ENCODE measurements at places on chromosomes 5 and 9. TPM values are rescaled to one million over a fixed set of nuclear protein-coding genes. Genes with fewer than 3 reads are reported as not detected.

GRCh38 chr5:5158472-5158895 is 18.4 kb downstream of the ADAMTS16 start:
- peaks cover 34% of the 10 kb centered on the region for H3K4me1 ChIP-seq
- H3K36me3 ChIP-seq, result peaks cover 10% of the 10 kb centered on the region
- DNase-seq, result no peak
- no peak overlapping the region for H3K4me3 ChIP-seq
- no peaks in the 10 kb centered on the region for H3K27me3 ChIP-seq

GRCh38 chr9:95167998-95168397 is 149.5 kb downstream of the FANCC start:
- H3K36me3 ChIP-seq, result peaks cover 18% of the 10 kb centered on the region
- no peaks in the 10 kb centered on the region for H3K27me3 ChIP-seq
- H3K27ac ChIP-seq, result peak overlapping the region; percentile 67
- peaks cover 4% of the 10 kb centered on the region for H3K4me1 ChIP-seq
- no peak overlapping the region for H3K4me3 ChIP-seq
- peak; percentile 61 for DNase-seq

DNA sequence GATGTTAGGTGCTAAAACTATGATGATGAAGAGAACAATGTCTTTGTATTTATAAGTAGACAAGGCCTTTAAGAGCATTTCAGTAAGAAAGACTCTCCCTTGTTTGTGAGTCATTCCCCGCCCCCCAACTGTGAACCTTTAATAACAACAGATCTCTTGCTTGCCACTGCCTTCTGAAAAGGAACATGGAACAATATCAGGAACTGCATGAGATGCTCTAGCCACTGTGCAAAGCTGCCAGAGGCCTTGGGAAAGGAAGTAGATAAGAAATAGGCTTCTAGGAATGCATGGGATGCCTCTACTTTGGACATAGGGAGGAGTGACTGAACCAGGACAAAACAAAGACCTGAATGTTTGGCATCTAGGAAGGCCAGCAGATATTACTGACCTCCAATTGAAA is 296.1 kb upstream of the MPDZ start:
- no peak overlapping the region for H3K27ac ChIP-seq
- no peaks in the 10 kb centered on the region for H3K27me3 ChIP-seq
- no peak for DNase-seq

GRCh38 chr5:179295778-179296149 is 49.5 kb downstream of the ADAMTS2 start:
- DNase-seq, result no peak
- no peaks in the 10 kb centered on the region for H3K4me1 ChIP-seq
- H3K27me3 ChIP-seq, result no peaks in the 10 kb centered on the region
- no peaks in the 10 kb centered on the region for H3K36me3 ChIP-seq
- H3K4me3 ChIP-seq, result no peak overlapping the region
- H3K27ac ChIP-seq, result no peak overlapping the region

DNA sequence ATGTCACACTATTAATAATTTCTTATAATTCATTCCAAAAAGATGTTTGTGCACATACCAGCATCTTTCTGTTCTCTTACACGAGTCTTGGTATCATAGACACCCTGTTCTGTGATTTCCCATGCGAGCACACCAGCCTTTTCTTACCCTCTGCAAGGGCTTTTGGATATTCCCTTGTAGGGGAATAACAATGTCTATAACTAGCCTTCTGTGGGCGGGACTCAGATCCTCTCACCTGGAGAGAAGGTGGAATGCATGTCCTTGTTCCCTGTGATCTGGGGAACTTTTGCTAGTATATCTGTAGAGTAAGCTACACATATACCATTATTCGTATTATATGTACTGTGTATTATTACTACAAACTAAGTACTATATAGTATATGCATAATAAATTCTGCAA is 44.8 kb downstream of the EHMT1 start:
- no peak overlapping the region for H3K27ac ChIP-seq
- H3K27me3 ChIP-seq, result no peaks in the 10 kb centered on the region
- DNase-seq, result no peak
- peaks cover 4% of the 10 kb centered on the region for H3K36me3 ChIP-seq
- H3K4me1 ChIP-seq, result peaks cover 40% of the 10 kb centered on the region

DNA sequence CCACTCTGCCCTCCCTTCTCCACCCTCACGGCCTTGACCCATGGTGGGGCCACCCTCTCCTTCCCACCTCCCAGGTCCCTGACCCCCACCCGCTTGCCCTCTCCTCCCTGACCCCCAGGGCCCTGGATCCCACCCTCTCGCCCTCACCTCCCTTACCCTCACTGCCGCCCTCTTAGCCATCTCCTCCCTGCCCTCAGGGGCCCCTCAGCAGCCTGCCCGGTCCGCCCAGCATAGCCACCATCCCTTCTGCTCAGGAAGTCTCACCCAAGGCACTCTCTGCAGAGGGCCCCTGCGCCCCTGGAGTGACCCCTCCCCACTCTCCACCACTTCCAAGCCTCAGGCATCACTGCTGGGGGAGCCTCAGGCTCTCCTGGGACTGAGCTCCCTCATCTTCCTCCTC is 66.3 kb downstream of the MRPL36 start:
- no peaks in the 10 kb centered on the region for H3K4me1 ChIP-seq
- H3K4me3 ChIP-seq, result no peak overlapping the region
- H3K36me3 ChIP-seq, result no peaks in the 10 kb centered on the region

DNA sequence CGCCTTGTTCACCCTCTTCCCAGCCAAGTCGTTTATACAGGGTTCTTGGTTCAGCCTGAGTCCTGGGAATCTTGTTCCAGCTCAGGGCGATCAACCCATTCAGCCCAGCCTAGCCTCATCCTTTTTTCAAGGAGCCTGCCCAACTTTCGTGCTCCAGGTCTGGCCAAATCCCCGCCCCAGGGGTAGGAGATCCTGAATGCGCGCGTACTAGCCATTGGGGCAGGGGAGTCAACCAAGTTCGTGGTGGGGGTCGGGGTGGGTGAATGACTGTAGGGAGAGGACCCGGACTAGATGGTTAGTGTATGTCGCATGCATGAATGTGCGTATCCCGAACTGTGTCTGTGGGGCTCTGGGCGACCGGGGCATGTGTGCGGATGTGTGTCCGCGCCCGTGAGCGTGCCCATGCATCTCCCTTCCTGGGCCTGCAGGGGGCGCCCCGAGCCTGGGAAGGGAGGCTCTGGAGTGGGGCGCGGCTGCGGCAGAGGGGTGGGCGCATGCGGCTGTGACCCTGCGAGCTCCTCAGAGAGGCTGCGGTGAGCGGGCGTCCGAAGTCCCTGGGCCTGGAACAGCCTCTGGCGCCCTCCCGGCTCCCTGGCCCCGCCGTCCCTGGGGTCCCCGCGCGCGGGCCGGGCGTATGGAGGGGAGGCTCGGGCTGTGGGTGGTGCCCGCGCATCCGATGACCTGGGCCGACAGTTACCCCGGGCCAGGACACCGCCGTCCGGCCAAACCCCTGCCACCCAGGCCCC is 8.7 kb downstream of the CCL21 start:
- peaks cover 6% of the 10 kb centered on the region for H3K4me1 ChIP-seq
- DNase-seq, result peak; percentile 83
- H3K27ac ChIP-seq, result no peak overlapping the region
- H3K27me3 ChIP-seq, result peaks cover 35% of the 10 kb centered on the region
- peak overlapping the region; percentile 66 for H3K4me3 ChIP-seq

DNA sequence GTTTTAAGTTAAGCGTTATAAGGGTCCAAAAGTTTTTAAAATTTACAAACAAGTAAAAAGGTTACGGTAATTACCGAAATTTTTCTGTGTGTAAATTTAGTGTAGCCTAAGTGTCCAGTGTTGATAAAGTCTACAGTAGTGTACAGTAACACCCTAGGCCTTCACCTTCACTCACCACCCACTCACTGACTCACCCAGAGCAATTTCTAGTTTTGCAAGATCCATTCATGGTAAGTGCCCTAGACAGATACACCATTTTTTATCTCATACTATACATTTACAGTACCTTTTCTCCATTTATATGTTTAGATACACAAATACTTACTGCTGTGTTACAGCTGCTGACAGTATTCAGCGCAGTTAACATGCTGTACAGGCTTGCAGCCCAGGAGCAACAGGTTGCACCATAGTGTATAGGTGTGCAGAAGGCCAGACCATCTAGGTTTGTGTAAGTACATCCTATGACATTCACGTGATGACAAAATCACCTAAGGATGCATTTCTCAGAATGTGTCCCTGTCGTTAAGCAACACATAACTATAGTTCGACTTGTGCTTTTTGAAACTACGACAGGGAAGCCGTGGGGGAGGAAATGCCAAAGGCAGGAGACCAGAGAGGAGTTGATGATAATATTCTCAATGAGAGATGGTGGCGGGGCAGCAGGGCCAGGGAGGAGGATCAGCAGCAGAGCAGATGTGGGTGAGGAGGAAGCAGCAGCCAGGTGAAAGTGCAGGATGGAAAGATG is 48.6 kb downstream of the PSMB7 start:
- peaks cover 15% of the 10 kb centered on the region for H3K4me1 ChIP-seq
- DNase-seq, result no peak
- peaks cover 1% of the 10 kb centered on the region for H3K36me3 ChIP-seq
- no peak overlapping the region for H3K27ac ChIP-seq

DNA sequence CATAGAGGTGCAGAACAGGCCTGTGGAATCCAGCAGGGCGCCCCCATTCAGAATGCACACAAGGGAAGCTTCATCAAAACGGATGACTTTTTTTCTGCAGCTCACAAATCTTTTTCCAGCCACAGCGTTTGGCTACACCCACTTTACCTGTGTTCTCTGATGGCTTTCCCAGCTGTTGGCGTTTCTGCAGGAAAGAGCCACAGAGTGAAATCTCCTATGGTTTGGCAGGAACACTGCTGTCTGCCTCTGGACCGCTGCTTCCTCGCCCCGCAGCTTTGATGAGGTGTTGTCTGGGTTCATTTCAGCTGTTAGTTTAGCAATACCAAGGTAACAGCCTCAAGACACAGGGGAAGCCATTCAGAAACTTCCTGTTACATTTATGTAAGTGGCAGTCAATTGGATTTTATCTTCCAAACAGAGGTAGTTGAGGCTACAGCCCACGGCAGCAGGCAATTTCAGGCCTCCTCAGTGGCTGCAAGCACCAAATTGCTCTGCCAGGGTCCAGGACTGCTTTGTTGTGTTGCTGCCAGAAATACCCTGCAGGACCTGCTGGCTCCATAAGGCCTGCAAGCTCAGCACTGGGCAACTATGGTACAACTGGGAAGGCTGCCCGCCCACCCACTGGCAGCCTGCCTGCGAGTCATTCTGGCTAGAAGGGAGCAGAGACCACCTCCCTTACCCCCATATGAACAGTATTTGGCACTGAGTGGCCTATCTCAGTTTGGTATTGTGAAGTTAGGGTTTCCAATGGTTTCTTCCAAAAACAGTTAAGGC is 96.7 kb downstream of the MVB12B start:
- H3K36me3 ChIP-seq, result peaks cover 37% of the 10 kb centered on the region
- peaks cover 28% of the 10 kb centered on the region for H3K4me1 ChIP-seq
- H3K27me3 ChIP-seq, result peaks cover 42% of the 10 kb centered on the region
- no peak overlapping the region for H3K4me3 ChIP-seq
- DNase-seq, result no peak

DNA sequence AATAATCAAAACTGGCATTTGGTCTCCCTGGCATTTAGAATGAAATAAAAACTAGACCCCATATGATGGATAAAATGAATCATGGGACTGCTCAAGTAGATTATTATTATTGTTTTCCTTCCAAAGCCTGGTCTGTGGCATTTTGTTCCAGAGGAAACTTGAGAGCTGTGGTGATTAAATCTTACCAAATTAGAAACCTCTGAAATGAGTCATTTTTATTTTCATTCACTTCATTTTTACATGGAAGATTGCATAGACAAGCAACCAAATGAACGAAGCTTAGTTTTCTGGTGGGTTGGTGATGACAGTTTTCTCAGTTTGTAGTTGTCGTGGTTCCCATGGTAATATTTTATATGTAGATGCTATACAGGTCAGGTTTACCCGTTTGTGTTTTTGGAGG is 23.4 kb downstream of the PAM start:
- peaks cover 4% of the 10 kb centered on the region for H3K36me3 ChIP-seq
- H3K27me3 ChIP-seq, result no peaks in the 10 kb centered on the region
- peaks cover 10% of the 10 kb centered on the region for H3K4me1 ChIP-seq
- H3K27ac ChIP-seq, result no peak overlapping the region
- DNase-seq, result no peak

GRCh38 chr5:7396713-7397454 is 946 bp downstream of the ADCY2 start:
- DNase-seq, result no peak
- no peaks in the 10 kb centered on the region for H3K36me3 ChIP-seq
- peak overlapping the region; percentile 71 for H3K4me3 ChIP-seq
- H3K4me1 ChIP-seq, result peaks cover 17% of the 10 kb centered on the region

DNA sequence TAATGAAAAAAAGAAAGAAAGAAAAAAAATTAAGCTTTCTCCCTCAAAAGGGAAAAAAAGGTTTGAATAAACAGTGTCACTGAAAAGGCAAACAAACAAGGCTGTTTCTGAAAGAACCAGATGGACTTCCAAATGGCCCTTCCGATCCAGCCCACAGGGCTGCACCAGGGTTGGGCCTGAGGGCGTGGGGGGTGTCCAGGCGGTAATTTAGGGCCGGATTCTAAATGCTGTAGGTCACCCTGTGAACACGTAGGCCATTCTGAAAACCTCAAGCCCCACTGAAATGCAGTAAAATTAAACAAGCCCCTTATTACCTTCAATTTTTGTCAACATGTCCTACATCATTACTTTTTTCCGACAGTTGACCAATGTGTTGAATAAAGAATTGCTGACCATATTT is 132.1 kb downstream of the HSD17B3 start:
- no peak for DNase-seq
- no peak overlapping the region for H3K27ac ChIP-seq
- H3K4me1 ChIP-seq, result peaks cover 40% of the 10 kb centered on the region
- H3K27me3 ChIP-seq, result peaks cover 6% of the 10 kb centered on the region
- no peak overlapping the region for H3K4me3 ChIP-seq

DNA sequence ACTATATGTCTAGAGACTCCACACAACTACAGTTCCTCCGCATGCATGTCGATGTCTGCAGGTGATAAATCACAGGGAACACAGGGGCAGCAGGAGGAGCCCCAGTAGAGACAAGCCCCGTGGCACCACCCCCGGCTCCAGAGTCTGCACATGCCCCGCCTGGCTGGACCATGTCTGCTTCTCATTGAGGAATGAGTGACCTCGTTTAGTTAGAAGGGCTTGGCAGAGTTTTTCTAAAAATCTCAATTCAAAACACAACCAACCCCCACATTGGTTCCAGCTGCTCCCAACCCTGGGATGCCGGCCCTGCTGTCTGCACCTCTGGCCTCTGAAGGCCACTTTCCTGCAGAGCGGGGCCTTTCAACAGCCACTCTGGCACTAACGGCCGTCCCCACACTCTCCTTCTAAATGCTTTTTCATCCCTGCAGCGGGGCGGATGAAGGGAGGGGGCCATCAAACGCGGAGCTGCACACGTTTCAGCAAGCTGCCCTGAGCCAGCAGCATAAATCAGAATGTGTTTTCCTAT is 106.3 kb downstream of the ROR2 start:
- no peak for DNase-seq
- H3K4me3 ChIP-seq, result no peak overlapping the region
- H3K27me3 ChIP-seq, result no peaks in the 10 kb centered on the region
- peaks cover 15% of the 10 kb centered on the region for H3K4me1 ChIP-seq
- H3K27ac ChIP-seq, result peak overlapping the region; percentile 75

DNA sequence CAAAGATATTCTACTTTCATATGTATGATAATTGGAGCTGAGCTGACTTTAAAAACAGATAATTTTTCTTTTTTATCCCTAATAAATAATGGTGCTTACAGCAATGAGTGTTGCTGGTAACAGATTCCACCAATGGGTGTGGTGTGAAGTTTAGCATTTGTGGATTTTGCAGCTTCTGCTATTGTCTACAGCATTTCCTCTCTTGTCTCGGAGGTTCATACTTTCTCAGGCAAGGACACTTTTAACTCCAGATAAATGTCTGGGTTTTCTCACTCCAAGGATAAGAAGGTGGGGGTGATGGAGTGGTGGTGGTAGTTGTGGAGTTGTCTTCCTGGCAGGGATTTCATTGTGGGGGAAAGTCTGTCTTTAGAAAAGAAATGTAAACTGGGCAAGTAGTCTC is 120.0 kb upstream of the CDKN2B start:
- no peak for DNase-seq
- no peak overlapping the region for H3K4me3 ChIP-seq
- peaks cover 13% of the 10 kb centered on the region for H3K4me1 ChIP-seq

The CTSV gene
- 10.5 TPM for total RNA-seq

The EQTN gene
- 1.1 TPM for total RNA-seq

Measured in progenitor cell of endocrine pancreas (in vitro differentiated cells).